NK-92 treated with Interleukin-12 subunit alpha and Interleukin-12 subunit beta, amount 100 ng/mL, for 24 hours (cell line): ENCODE measurements at places on chromosomes 7 and 10.

DNA sequence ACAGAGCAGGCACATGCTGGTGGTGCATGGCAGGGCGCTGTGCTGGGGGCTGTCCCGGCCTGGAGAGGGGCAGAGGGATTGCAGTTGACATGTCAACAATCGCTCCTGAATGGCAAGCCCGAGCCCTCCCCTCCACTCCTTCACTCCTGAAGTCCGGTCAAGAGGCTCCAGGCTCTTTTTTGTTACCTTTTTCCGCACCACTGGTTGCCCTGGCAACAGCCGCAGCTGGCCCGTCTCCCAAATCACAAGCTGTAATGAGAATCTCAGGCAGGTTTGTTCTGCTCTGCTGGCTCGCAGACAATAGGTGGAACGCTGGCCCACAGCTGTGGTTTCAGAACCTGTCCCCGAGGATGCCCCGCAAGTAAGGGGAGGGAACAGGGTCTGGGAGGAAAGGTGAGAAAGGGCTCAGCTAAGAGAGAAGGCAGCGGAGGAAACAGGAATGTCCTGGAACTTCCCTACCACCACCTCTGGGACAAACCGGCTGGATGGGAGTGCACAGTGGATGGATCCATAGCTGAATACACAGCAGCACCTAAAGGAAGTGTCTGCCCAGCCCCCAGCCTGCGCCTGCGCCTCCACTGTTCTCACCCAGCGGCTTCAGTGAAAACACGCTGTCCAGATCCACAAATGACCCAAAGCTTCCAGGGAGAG, 58.9 kb downstream of the CALML3 start:
- DNase-seq, result no peak

GRCh38 chr10:78304091-78305045, 270.7 kb downstream of the RPS24 start:
- no peak for DNase-seq

DNA sequence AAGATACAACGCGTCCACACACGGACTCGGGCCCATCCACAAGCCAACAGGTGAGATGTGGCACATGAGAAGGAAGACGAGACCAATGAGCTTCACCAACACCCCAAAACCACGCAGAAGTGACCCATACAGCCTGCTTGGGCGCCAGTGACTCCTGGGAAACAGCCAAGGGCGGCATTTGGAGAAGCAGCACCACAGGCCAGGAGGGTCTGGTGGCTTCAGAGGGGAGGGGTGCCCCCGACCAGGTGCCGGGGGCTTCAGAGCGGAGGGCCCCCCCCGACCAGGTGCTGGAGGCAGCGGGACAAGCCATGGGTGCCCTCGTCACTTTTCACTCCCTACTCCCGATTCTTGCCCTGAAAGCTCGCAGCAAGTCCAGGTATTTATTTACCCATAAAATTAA, 140.1 kb downstream of the DIP2C start:
- no peak for DNase-seq

GRCh38 chr10:132979491-132980425, 37.4 kb upstream of the CFAP46 start:
- no peak for DNase-seq

DNA sequence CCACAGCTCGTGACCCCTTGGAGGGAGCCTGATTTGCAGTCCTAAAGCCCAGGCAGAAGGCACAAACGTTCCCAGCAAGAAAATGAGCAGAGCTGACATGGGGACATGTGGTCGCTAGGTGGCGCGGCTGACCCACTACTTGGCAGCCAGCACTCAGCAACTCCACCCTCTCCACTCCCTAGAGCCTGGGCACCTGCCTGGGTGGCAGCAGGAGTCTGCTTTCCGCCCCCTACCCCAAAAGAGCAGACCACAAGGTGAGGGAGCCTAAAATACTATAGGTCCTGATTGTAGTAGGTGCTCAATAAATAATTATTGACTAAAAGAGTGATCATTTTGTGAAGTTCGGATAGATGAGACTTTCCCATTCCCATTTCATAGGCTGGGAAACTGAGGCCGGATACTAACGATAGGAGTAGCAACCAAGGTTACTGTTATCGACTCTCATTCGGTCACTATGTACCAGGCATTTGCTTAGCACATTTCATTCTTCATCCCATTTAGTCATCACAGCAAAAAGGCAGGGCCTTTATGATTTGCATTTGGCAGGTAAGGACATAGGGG, 57.4 kb downstream of the NEUROG3 start:
- DNase-seq, result peak; percentile 36

- no peak for DNase-seq
Measured at GRCh38 chr7:26182283-26182682, 18.3 kb downstream of the HNRNPA2B1 start.

GRCh38 chr7:30589111-30589510, 5.6 kb upstream of the GARS1 start:
- DNase-seq, result no peak

DNA sequence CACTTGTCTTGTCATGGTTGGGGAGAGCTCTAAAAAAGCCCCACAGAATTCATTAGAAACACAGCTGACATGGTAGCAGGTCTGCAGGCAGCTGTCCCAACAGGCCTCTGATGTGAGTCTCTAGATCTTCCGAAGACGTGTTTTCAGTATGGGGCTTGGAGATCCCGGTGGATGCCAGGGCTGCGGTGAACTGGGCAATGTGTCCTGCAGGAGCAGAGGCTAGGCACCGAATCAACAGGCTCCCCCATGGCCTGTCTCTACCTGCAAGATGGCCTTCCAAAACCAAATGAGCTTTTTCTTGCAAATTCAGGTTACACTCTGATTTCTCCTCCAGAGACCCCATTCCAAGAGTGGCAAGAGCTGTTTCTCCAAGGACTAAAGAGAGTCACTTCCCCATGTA, 2.9 kb downstream of the CPXM2 start:
- DNase-seq, result no peak

DNA sequence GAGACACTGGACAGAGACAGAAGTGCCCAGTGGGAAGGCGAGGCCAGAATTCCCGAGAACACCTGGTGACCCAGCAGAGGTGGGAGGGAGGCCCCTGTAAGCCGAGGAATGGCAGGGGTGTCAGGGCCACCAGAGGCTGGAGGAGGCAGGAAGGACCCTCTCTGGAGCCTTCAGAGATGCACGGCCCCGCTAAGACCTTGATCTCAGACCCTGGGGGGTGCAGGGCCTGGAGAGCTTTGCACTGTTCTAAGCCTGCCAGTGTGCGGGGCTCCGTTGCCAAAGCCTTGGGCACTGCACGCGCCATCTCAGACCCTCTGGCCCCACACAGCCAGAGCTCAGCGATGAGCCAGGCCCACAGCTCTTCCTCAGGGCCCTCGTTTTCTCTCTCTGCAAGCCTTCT, 557.1 kb downstream of the PTPRN2 start:
- DNase-seq, result no peak

- DNase-seq, result no peak
Measured at GRCh38 chr7:17996442-17997223, 31.0 kb downstream of the PRPS1L1 start.

- DNase-seq, result no peak
Measured at GRCh38 chr10:129604333-129605032, 137.4 kb downstream of the MGMT start.

DNA sequence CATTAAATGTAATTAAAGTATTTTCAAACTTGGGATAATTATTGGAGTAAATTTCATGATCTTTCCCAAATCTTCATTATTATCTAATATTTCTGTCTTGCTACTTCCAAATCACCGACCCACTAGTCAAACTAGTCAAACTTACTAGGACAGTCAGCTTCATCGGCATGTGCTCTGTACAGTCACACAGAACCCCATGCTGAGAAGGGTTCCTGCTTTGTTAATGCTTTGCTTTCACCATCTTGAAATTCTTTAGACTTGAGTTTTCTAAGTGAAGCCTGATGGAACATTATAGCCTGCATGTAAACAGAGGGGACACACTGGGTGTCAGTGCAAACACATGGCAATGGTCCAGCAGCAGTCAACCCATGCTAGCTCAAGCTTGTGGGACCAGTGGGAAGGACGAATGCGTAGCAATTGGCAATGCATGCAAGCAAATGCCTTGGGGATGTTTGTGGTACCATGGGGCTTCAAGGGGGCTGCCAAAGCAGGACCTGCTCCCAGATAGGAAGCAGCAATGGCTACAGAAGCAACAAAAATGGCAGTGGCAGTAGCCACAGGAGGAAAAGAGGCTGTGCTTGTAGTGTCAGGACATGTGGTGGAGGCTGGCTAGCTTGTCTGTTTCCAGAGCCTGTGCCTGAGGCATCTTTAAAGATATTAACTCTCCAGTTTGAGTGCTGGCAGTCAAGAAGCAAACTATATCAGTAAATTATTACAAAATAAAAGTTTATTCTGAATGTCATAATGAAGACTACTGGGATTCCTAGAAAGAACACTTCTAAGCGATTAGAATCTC, 441.1 kb upstream of the SEMA3D start:
- DNase-seq, result no peak

GRCh38 chr7:1691601-1692514, 21.8 kb downstream of the ELFN1 start:
- no peak for DNase-seq

- DNase-seq, result no peak
Measured at GRCh38 chr7:27262121-27262520, 19.5 kb downstream of the EVX1 start.

GRCh38 chr10:7511612-7512011, 100.8 kb upstream of the SFMBT2 start:
- no peak for DNase-seq

DNA sequence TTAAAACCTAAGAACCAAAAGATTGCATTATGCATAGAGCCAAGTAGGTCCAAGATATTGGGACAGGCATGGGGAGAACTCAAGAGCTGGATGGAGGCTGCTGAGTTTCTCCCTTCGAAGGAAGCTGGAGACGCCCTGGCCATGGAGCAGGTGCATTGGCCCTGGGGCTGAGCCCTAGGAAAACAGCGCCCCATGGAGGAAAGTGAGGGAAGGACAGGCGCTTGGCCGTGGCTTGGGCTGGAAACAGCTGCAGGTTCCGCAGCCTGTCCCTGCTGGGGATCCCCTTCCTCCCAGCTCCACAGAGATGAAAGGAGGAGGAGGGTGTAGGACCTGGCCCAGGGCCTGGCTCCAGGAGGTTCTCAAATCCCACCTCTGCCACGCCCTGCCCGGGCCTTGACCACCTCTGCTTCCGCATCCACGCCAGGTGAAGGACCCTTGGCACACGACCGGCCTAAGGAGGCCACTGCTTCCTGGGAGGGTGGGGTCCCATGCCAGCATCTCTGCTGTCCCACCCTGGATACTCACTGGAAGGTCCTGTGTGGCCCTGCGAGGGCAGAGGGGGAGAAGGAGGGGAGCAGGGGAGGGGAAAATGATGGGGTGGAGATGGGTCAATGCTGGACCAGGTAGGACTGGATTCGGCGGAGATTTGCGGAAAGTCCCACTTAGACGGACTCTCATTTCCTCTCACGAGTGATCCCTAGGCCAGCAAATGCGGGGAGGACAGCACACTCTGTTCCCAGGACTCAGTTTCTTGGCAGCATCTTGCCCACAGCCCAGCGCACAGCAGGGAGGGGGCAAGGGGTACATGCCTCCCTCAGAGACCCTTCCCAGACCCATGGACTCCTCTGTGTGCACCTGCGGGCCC, 258.6 kb upstream of the TCERG1L start:
- no peak for DNase-seq

- no peak for DNase-seq
Measured at GRCh38 chr10:42887734-42888503, 105.3 kb downstream of the BMS1 start.

DNA sequence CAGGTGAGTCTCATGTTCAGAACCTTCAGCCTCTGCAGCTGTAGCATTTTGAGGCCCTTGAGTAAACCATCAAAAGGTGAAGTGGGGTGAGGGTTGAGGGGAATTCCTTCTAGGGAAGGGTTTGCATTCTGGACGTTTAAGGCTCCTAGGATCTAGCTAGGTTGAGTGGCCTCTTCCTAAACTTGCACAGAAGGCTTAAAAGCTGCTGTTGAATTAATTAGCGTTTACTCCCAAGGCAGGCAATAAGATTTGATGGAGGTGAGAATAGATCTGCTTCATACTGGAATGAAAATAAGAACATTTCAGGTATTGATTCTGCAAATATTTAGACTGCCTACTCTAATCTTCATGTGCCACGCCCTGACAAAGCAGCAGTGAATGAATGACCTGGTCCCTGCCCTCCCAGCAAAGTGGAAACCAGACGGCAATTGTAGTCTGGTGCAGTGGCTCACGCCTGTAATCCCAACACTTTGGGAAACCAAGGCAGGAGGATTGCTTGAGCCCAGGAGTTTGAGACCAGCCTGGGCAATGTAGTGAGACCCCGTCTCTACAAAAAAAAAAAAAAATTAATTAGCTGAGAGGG, 11.4 kb upstream of the KPNA7 start:
- no peak for DNase-seq

- no peak for DNase-seq
Measured at GRCh38 chr7:70761711-70762328, 370.1 kb upstream of the GALNT17 start.

- no peak for DNase-seq
Measured at GRCh38 chr7:129163875-129164544, 19.5 kb downstream of the TSPAN33 start.

GRCh38 chr10:5470062-5470751, 29.2 kb downstream of the CALML5 start:
- DNase-seq, result no peak

DNA sequence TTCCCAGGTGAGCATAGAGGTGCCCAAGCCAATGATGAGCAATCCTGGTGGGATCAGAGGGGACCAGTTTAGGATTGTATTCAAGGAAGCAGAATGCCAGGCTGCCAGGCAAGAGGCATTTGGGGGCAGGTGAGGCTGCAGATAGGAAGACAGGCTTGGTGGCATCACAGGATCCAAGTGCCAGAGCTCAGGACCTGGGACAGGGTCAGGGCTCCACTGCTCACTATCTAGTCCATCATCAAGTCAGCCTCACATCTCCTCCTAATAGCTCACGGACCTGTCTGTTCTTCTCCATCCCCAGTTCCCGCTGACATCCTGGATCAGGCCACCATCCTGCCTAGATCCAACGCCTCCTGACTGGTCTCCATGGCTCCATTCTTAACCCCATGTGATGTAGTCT, 47.6 kb downstream of the CYP26A1 start:
- DNase-seq, result no peak

GRCh38 chr7:19963695-19964094, 190.3 kb upstream of the TMEM196 start:
- no peak for DNase-seq

DNA sequence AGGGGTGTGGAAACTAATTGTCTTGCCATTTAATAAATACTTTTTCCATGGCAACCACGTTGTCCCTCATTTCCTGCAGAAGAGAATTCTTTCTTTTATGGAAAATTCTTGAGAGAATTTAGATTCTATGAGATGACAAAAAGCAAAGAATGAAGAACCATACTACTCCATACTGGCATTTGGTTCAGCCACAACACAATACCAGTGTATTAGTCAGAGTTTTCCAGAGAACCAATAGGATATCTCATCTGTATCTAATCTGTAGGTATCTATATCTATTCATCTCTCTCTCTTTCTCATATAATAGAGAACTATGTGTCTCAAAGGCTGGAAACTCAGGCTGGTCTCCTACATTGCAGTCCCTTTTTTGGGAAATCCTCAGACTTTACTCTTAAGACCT, 44.6 kb upstream of the NAMPT start:
- DNase-seq, result no peak

GRCh38 chr10:71333129-71333887, 14.2 kb downstream of the SLC29A3 start:
- DNase-seq, result no peak
